NCI-H1694 treated with DMSO at 0.1 percent for 48 hours (cell line): ENCODE measurements at places on chromosomes 6 and 20.

DNA sequence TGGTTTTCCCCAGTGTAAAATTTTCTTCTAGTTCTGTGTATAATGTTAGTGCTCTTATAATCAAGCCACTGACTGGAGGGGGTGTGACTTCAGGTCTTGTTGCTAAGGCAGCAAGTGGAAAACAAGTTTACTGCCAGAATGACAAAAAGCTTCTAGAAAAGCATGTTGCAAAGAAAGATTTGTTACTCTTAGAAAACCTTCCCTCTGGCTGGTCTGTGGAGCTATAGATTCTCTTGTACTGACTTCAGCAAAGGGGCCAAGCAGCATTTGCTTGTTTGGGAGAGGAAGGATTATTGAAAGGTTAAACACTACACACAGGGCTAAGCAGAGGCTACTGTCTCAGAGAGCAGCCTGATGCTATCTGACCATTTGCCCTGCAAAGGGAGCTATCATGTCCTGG, 288.8 kb downstream of the BTBD9 start:
- no peak for DNase-seq

DNA sequence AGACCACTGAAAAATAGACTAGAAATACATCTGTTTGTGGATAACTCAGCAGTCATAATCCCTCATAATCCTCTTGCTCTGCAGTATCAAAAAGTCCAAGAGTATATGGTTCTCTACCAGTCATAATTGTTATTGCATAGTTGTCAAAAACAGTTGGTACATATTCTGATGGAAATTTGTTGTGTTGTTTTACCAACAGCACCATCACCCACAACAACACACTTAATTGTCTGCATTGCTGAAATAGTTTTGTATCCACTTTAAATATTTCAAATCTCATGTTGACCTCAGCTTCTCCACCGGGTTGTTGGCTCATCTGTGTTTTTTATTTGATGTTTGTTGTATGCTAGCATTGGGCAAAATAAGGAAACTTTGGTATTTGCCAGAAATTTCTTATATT, 39.4 kb downstream of the ITCH start:
- no peak for DNase-seq

- DNase-seq, result no peak
These were observed 18.3 kb downstream of the HIVEP2 start for GRCh38 chr6:142926494-142927270.

GRCh38 chr6:106385530-106385929, 25.0 kb downstream of the CRYBG1 start:
- DNase-seq, result no peak

DNA sequence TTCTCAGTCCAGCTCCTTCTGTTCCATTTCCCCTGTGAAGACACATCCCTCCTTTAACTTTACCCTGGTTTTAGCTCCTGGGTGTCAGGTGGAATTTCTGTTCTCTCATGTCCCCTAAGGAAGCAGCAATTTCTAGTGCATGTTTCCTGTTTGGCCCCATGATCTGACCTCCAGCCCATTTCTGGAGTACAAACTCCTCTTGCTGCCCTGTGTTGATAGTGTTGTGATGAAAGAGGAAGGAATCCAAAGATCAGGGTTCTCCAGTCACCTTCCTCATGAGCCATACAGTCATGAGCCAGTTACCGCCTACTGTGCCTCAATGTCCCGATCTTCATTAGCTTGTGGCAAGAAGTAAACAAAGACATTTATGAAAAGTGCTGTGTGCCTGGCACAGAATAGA, 97.4 kb downstream of the PHACTR1 start:
- DNase-seq, result no peak

DNA sequence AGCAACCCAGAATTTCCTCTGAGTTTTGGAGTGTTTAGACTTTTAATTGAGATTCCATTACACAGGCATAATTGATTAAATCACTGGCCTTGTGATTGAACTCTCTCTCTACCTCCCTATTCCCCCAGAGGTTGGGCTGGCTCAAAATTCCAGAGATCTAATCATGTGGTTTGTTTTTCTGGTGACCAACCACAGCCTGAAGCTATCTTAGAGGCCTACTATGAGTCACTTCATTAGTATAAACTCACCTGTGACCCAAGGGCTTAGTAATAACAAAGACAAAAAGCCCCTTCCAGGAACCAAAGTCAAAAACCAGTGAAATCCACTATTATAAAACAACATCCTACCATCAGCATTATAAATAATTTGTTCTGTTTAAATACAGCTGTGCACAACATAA, 992.5 kb upstream of the CITED2 start:
- DNase-seq, result no peak

GRCh38 chr20:19137641-19138040, 74.8 kb upstream of the SLC24A3 start:
- DNase-seq, result no peak

- no peak for DNase-seq
These were observed 66.4 kb downstream of the PHF20 start for GRCh38 chr20:35838205-35838604.

GRCh38 chr6:40723967-40724366, 136.8 kb upstream of the LRFN2 start:
- DNase-seq, result no peak

DNA sequence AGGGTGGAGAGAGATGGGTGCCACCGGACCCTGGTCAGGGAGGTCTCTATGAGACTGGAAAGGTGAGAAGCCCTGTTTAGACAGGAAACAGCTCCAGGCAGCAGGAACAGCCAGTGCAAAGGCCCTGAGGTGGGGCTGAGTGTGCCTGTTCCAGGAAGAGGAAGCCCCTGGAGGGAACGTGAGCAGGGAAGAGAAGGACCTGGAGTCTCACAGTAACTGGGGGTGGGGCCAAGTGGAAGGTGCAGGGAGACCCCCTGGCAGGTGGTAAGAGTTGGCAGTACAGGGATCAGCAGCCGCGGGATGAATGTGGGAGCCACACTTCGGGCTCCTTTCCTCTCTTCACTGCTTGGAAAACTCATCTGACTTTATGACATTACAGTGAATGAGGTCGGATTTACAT, 43.8 kb upstream of the CST5 start:
- DNase-seq, result no peak

DNA sequence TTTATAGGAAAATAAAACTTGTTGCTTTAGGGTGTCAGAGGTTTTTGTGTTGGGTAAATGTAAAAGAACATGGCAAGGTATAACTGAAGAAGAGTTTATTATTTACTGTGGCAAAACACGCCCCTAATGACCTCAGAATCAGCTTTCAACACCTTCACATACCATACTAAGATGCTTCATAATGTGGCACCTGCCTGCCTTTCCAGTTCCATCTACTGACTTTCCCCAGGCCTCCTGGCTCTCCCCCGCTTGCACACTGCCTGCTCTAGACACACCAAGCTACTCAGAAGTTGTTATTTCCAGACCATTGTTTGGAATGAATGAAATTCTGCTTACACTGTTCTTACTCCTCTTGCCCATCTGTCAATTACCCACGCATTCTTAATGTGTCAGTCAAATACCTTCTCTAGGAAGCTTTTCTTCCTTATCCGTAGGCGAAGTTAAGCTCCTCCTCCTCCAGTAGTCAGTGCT, 1.8 kb downstream of the TIAM2 start:
- DNase-seq, result no peak

DNA sequence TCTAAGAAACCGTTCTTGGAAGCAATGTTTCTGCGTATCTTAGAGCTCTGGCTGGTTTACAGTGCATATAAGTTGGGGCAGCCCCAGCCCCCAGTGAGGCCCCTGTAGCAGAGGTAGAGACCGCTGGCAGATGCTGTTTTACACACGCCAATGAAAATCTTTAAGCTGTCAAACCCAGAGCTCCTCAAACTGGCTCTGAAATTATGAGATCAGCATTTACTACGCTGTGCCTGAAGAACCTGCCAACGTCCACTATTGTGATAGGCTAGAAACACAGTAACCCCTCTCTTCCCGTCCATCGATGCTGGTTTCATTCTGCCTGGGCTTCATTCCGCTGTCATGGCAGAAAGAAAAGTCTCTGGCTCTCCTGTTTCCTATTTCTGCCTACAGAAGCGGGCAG, 160.6 kb downstream of the SMOC2 start:
- no peak for DNase-seq

GRCh38 chr6:30264743-30265142, 51.5 kb upstream of the TRIM26 start:
- no peak for DNase-seq

DNA sequence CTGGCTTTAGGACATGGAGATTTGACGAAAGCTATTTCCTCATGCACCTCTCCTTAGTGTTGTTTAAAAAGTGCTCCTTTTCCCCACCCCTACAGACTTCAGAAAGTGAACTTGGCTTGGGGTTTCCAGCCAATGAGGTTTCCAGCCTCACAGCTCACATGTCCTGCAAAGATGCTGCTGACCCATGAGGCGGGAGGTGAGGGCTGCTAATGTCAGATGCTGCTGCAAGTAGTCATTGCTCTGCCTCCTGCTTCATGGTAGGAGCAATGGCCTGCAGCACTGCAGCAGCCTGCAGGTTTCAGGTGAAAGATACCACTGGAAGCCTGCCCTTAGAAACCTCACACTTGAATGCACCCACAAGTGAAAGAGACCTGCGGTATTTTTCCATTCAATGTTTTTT, 112.8 kb downstream of the LAMP5 start:
- no peak for DNase-seq

DNA sequence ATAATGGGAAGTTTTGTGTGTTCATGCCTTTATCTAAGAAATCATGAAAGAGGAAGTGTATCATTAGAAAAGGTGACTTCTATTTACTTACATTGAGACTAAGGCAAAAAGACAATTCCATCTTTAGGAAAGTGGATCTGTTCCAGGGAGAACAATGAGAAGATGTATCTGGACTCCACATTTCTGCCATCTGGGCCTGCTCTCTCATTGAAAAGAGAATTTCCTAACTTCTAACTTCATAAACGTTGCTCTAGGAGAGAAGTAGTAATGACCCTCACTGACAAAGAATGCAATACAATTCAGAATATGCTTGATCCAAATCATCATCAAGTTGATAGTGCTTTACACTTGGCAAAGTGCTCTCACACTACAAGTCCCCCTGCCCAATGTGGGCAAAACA, 294.2 kb downstream of the OGFRL1 start:
- DNase-seq, result no peak

DNA sequence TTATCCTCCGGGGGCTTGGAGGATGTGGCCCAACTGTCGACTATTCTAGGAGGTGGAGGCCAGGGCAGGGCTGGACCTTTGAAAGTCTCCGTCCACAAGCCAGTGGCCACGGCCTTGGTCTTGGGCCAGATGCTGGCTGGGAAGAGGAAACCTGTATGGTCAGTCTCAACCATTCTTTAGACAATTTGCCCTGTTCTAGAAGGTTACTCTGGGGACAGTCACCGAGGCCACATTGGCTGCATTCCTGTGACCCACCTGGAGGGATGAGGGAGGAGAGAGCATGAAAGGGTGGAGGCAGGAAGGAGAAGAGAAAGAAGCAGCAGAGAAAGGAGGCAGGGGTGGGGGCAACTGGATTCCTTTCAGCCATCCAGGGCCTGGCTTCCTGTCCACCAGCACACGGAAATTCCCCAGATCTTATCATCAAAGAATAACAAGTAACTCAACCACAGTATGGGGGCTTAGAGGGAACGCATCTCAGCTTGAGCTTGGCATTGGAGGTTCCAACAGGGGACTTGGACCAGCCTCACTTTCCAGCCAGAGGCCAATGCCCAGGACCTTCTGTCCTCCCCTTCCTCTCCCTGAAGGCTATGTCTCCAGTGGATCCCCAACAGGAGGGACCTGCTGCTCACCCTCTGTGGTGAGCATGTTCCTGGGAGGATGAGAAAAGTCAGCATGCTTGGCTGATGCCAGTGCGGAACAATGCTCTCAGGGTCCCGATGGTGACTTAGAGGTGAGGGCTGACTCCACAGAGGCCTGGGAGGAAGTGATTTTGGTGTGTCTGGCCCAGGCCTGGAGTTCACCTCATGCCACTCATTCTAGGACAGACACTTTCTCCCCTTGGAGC, 30.4 kb downstream of the TGM2 start:
- DNase-seq, result no peak

DNA sequence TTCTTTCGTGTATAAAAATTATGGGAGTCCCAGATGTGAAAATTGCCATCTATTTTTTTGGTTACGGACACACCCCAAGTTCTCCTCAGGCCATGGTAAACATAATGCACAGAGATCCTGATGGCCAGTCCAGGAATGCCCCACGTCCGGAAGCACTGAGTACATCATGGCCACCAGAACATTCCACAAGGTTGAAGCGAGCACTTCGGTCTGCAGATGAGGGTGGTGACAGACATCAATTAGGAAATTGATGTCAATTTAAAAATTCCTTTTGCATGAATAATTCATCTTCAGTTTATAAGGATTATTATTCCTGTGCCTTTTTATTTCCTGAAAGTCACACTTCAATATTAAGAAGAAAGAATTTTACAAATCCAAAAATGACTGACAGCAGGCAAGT, 13.2 kb upstream of the EXOC2 start:
- no peak for DNase-seq

DNA sequence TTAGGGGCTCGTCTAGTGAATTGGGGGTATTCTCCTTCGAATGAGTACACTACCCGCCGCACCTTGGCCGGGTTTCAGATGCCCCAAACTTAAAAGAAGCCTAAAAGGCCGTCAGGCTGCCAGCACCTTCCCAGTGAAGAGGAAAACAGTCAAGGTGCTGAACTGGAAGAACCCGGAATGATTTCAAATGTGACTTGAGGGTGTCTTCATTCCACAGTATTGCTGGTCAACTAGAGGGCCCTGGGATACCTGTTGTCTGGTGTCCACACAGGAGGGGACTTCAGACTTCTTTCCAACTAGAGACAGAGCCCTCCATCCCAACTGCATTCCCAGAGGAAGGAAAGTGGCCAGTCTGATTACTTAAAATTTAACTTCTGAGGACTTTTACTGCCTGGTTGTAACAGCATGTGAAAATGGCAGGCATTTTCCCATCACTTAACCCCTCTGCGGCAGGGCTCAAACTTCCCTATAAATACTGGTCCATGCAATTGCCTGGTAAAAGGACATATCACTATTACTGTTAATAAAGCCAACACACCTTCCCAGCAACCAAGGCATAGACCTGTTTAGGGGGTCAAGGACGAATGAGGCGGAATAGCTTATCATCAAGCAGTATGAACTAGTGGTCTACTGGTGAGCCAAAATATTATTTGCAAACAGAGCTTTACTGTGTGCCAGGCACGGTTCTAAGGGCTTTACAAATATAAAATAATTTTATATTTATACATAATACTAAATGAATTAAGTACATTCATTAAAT, 651 bp upstream of the SAMHD1 start:
- no peak for DNase-seq

DNA sequence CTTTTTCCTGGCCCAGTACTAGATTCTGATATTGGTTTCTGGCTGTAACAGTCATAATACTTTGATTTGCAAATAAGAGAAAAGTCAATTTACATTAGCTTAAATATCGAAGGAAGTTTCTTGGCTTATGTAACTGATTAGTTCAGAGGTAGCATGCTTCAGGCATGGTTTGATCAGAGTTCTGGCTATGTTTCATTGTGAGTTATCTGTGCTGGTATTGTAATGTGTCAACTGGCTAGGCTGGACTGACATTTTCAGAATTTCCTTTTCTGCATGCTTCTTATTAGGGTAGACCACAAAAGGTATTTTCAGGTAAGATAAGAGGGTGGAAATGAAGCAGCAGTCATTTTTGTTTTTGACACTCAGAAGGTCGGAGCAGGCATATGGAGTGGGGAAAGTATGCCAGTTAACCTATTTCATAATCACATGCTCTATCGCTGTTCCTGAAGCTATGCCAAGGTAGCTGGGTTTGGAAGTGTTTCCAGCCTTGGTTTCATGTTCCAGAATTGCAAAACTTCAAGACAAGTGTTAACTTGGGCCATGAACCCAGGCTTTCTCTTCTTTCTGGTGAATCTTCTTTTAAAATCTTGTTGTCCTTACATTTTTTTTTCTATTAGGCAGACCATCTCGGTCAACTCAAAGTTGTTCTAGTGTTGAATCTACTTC, 244.9 kb downstream of the DHX35 start:
- DNase-seq, result no peak
